ENCODE measurements at places on chromosomes 13 and 19.

GRCh38 chr19:23249911-23250649 is at the start of gene ZNF724:
Gene ZNF724, minus strand, starts transcription at chr19:23250394. Its CDS starts 152 bp downstream, at chr19:23250242.
- peak; percentile 98 for DNase-seq

GRCh38 chr19:9456018-9456689 is 20.8 kb upstream of the ZNF266 start:
- no peak for DNase-seq

- DNase-seq = no peak
Measured at GRCh38 chr19:35901055-35901644, 810 bp upstream of the NFKBID start.

DNA sequence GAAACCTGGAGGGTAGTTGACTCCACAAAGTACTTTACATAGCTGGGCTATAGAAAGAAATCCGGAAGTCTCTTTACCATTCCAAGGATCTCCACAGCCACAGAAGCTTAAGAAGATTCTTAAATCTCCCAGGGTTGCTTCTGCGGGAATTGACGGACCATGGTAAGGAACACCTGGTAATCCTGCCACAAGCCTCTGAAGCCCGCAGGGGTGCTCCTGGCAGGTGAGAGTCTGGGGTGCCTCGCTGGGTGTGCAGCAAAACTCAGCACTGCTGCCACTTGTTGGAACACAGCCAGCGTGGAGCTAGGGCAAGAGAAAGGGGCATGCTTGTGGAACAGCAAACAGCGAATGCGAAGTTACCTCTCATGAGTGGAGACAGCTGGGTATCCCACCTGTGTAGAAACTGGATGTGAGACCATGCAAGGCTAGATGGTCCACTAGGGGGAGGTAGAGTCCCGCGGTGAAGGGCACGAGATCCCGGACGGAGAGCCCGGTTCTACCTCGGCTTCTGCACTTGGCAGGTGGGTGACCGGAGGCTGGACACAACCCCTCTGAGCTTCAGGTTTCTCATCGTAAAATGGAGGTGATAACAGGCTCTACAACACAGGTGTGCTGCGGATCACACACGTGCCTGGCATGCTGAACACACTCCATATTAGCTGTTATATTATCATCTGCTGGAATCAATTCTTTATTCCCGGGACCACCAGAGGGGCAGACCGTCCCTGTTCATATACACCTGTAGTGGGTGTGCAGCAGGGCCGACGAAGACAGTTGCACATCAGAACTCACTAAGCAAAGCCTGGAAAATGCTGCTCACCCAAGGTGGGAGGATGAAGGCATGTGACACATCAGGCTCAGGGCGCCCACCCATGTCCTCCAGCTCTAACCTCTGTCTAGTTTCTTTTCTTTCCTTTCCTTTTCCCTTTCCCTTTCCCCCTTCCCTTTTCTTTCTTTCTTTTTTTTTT is 24.1 kb upstream of the UBAC2 start:
- DNase-seq = peak; percentile 92

- DNase-seq = no peak
Measured at GRCh38 chr13:31221057-31221456, 21.3 kb downstream of the B3GLCT start.

- no peak for DNase-seq
Measured at GRCh38 chr13:51252954-51253532, 30.8 kb downstream of the FAM124A start.
